ENCODE measurements at places on chromosomes 4 and X. TPM values are rescaled to one million over a fixed set of nuclear protein-coding genes. Genes with fewer than 3 reads are reported as not detected.

The MTNR1A gene
- total RNA-seq: not detected

The C4orf50 gene
- total RNA-seq: not detected

- DNase-seq: no peak
Measured at GRCh38 chr4:122163767-122164166, 11.6 kb downstream of the BLTP1 start.

DNA sequence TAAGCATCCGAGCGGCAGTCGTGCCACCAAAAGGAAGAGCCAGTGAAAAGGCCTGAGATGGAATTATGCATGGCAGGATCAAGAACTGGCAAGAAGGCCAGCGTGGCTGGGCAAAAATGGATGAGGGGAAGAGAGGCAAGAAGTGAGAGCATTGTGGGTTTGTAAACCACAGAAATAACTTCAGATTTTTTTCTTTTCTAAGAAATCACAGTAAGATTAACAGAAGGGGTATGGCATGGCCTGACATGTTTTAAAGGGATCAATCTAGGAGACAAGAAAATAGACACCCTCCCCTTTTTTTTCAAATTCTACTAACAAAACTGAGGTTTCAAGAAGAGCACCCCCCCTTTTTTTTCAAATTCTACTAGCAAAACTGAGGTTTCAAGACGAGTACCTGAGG is 82.5 kb downstream of the BMP3 start:
- DNase-seq: no peak

DNA sequence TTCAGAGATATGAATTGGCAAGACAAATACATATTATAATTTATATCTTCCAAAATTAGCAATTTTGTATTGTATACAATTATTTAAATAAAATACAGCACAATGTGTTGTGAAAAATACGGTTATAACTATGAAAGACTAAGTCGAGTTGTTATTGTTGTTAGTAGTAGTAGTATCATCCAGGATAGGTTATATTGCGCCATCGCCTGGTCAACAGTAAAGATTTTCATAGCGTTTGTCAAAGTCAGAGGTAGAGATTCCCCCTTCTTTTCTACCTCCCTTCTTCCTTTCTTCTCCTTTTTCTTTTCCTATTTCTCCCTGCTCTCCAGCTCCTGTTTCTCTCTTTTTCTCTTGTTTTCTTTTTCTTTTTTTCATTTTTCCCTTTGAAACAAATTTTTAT is 499.1 kb upstream of the EPHA5 start:
- DNase-seq: no peak

- no peak for DNase-seq
Measured at GRCh38 chr4:116064331-116064730, 950.9 kb upstream of the NDST4 start.

GRCh38 chrX:6660567-6661264 is 125.8 kb upstream of the VCX3A start:
- no peak for DNase-seq

GRCh38 chrX:9369802-9370291 is 95.0 kb upstream of the TBL1X start:
- no peak for DNase-seq

DNA sequence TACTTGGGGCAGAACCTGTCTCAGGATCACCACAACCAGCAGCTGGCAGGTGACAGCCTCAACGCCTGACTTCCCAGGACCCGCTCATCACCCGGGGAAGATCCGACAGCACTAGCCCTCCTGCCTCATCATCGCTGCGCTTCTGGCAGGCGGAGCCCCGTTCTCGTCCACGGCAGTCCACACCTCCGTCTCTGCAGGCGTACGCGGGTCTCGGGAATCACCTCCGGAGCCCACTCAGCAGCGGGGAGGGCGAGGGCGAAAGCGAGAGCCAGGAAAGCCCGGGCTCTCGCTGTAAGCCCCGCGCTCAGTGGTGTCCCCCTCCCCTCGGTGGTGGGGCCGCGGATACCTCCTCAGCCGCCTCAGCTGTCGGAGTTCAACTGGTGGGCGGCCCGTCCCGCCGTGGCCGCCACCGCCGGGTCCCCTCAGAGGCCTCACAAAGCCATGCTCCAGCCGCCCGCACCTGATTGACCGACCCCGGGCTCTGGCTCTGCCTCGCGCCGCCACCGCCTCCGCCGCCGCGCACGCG is 518 bp upstream of the CNKSR2 start:
- DNase-seq: no peak

- no peak for DNase-seq
Measured at GRCh38 chr4:44535981-44536380, 87.4 kb upstream of the KCTD8 start.

DNA sequence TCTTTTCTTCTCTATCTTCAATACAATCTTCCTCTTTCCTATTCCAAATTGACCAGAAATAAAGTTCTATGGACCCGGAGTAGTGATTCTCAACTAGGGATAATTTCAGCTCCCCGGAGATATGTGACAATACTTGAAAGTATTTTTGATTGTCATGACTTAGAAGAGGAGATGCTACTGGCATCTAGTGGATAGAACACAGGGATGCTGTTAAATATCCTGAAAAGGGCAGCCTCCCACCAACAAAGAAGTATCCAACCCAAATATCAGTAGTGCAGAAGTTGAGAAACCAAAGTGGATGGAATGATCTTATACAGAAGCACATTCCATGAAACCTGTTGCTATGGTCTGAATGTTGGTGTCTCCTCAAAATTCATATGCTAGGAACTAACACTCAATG is 65.7 kb upstream of the NDST3 start:
- DNase-seq: no peak

DNA sequence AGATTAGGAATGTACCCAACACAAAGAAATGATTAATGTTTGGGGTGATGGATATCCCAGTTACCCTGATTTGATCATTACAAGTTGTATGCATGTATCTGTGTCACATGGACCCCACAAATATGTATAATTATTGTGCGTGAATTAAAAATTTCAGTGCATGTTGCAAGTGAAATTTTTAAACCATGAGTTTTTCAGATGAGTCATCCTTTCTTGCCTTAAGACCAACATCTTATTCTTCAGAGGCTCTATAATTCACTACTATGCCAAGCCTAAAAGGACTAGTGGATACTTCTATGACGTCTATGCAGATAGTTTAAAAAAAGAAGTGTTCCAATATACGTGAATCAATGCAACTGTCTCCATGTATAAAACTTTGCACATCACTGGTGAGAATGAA is 113.0 kb upstream of the SH3RF1 start:
- no peak for DNase-seq

Data from lower leg skin (tissue), 4 donors.